Activated T-cell treated with anti-CD3 and anti-CD28 coated beads, Interleukin-2, amount 50 U/mL, for 48 hours (primary cell): ENCODE measurements at places on chromosomes 1 and 21.

DNA sequence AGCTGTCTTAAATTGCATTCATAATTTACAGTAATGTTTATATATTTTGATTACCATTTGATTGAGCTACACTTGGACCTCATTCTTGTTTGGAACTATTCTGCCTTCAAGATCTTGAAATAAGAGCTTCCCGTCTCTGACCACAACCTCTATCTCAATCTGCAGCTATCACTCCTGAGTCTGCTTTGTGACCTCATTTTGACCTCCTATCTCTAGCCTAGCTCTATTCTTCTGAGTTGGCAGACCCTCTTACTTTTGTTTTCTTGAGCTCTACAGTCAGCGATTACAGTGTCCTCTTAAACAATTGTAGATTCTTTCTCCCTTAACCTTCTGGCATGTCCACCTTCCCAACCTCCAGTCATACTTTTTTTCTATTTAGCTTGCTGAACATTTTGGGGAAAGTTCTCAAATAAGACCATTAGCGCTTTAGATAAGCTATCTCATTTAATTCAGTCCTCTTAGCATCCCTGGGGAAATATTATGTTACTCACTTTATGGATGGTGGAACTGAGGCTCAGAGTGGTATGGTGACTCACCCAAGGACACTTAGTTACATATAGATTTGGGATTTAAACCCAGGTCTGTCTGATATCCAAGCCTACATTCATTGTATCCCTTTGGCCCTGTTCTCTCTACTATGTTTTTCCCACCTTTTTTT is 19.1 kb downstream of the RPAP2 start:
- DNase-seq, result no peak

- no peak for DNase-seq
Observed at GRCh38 chr1:88610687-88611086, 73.4 kb upstream of the PKN2 start.

DNA sequence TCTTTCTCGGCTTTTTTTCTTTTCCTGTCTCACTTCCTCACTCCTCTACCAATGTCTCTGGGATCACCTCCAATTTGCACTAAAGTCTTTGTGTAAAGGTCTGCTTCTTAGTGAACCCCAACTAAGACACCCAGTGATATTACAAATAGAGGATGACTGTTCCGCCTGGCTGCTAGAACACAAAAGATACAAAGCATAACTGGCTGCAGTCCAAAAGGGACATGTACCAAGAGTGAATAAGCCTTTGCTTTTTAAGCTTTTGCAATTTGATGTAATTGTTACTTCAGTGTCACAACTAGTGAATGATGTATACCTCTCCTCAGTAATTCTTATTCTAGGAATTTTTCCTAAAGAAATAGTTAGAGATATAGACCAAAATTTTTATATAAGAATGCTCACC is 82.8 kb upstream of the BEND5 start:
- DNase-seq, result no peak

DNA sequence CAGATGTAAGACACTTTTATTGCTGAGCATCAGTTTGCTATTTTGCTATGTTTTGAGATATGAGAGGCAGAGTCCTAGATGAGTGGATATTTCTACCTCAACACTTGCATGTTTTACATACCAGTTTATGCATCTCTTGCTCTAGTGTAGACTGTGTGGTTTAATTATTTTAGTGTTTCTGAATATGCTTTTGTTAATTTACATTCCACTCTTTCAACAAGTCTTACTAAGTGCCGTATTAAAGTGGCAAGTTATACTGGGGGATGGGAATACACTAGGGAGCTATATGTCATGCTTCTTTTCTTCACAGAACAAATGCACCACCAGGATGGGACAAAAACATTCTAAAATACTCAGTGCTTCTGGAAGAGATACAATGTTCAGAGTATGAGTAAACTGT is 507.7 kb upstream of the PRMT6 start:
- no peak for DNase-seq

GRCh38 chr1:39671433-39671792 is 494 bp downstream of the NT5C1A start:
- peak; percentile 24 for DNase-seq

- peak; percentile 27 for DNase-seq
Observed at GRCh38 chr21:42465008-42465802, 30.8 kb downstream of the RSPH1 start.

DNA sequence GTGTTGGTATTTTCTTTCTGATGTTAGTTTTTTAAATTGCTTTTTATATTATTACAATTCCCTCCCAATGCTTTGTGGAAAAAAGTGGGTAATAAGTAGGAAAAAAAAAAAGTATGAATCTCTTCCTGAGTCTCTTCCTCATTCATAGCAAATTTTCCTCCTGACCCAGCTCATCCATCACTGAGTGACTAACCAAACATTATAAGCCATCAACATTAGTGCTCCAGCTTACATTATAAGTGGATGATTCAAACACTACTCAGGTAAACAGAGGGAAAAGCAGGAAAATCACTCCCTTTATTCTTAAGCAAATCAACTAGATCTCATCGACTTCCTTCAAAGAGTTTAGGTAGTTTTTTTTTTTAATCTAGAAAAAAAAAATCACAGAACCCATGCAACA is 15.4 kb upstream of the SAMD13 start:
- no peak for DNase-seq

GRCh38 chr1:176445402-176445801 is 17.6 kb upstream of the PAPPA2 start:
- DNase-seq, result no peak

DNA sequence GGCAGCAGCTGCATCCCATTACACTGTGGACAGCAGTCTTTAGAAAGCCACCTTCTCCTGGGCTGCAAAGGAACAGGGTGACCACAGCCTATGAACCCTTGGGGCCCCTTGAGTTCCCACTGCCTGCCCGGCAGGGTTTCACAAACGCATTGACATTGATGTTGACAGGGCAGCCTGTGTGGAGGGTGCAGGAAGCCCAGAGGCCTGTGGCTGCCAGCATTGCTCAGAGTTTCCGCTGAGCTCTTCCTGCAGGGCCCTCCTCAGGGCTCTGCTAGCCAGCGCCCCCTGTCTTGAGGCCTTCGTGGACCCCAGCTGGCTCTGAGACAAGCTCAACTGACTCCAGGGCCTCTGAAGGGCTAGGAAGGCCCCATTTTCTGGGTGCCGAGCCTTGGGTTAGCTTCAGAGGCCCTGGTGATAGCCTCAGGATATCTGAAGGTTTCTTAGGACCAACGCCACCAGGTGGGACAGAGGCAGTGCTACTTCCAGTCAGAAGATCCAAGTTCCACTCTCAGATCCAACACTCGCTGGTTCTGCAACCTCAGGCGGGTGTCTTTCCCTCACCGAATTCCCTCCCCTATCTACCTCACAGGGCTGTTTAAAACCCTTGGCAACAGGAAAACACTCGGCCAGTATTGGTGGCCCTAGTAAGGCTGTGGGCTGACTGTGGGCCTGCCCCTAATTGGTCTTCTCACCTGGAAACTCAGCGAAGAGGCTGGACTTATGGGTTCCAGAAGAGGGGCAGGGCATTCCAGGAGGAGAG is 27.2 kb upstream of the EPS8L3 start:
- peak; percentile 84 for DNase-seq

DNA sequence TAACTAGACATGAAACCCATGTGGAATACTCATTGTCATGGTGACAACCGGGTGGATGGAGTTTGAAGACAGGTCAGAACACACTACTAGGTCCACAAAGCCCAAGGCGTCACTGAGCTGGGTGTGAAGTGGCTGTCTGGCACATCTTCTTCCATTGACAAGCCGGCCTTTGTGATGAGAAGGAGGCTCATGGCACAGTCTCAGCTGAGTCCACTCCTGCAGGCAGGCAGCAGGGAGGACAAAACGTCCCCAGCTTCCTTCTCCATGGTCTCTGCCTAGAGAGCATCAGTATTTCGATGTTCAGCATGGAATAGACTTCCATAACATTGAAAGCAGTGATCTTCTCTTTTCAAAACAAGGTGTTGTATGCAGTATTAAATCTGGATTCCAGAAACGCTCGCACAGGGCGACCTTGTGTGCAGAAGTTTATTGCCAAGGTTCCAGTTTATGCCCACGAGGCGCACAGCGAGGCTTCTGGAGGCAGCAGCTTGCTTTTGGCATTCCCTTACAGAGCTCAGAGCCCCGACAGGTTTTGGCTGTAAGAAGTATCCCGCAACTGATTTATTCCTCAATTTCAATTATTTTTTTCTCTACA is 104.2 kb downstream of the SIM2 start:
- no peak for DNase-seq

GRCh38 chr1:38728585-38728908 is 131.0 kb downstream of the RRAGC start:
- no peak for DNase-seq

DNA sequence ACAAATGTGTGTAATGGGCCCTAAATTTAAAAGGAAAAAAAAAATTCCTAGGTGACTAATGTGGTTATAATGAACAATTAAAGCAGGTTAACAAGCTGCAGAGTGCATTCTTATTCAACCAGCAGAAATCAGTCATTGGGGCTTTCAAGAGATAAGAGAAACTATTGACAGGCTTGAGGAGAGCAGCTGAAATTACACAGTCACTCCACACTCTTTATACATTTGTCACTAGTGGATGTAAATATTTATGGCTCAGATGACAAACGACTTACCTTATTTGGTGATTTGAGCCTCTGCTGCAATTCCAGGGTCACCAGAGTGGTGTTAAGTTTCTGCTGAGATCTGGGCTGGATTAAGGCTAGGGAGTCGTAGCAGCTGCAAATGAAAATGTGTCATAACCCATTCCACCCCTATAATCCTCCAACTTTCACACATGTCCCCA is 896.3 kb downstream of the TTLL7 start:
- DNase-seq, result no peak

- DNase-seq, result no peak
Observed at GRCh38 chr1:219066631-219067349, 106.9 kb upstream of the LYPLAL1 start.

GRCh38 chr1:20188455-20188817 is 2.1 kb upstream of the PLA2G2C start:
- no peak for DNase-seq

DNA sequence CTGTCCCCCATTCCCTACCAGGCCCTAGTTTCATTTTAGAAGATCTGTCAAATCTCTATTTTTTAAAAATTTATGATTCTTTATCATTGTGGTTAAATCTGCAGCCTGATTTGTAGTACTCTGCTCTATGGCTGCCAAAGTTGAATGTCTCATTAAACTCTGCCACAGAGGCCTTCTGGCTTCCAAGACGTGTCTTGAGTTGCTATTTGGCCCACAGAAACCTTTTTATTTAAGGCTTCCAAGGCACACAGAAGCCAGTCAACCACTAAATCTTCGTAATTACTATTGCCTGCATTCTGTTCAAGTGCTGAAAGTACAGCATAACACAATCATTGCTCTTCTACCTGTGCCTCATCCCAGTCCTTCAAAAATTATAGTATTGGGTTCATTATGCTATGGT is 971.0 kb downstream of the NCAM2 start:
- DNase-seq, result no peak

DNA sequence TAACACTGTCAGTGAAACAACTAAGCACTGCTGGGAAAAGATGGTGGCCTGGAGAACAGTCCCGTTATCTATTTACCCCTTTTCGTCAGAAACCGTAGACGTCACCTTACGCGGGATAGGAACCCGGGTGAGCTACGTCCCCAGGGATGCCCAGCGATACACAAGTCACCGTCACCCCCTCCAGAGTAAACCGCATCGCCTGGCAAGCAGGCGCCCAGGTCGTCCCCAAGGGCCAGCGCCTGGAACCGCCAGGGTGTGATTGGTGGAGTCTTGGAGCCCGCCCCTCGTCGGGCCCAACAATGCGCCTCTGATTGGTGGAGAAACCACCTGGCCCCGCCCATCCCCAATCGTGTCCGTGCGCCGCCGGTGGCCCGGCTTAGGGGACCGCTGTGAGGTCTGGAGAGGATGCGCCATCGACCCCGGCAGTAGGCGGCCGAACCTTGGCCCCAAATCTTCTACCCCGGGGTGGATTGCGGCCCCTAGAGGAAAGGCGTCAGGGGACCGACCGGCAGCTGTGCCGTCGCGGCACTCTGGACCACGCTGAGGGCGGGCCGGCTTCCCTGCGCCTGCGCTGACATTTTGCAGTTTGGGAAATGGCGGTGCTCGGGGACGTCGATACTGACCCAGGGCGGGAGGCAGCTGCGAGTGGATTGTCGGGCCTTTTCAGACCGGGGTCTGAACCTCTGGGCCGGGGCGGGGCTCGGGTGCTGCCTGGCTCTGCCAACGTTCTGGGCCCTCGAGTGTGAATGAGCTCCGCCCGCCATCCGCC is 34.4 kb downstream of the SLC2A1 start:
- DNase-seq, result peak; percentile 97
